Inflammatory macrophage treated with lipopolysaccharide for 4 hours (primary cell): ENCODE measurements at places on chromosomes 6 and 20.

DNA sequence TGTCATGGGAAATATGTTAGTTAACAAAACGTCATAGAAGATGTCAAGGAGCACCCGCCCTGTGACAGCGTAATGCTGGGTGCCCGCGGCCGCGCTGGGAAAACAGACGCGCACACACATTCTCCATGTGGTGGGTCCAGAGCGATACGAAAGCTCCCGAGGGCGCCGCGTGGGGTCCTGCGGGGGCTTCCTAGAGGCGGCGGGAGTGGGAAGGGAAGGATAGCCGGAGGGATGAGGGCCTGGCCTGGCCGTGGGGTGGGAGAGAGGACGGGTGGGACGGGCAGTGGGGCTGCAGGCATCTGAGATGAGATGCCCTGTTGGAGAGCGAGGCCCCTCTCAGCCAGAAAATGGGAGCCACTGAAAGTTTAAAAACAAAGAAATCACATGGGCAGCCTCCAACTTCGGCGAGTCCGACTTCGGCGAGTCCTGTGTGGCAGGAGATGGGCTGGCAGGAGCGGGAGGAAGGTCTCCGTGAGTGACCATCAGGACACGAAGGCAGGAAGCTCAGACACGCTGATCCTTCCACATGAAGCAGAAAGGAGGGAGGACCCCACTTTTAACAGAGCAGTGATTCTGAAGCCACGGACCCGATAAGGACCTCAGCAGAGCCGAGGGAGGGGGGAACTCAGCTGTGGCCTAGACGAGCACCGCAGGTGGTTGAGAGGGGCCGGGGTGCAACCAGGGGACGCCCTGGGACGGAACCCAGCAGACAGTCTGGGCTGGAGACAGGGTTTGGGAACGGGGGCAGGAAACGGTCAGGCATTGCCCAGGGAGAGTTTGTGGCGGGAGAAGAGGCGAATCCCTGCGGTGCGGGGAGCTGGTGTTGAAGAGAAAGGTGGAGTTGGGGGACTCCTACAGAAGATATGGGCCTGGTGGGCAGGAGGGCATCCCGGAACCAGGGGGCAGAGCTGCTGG is 114.1 kb upstream of the FRMD1 start:
- DNase-seq, result no peak

DNA sequence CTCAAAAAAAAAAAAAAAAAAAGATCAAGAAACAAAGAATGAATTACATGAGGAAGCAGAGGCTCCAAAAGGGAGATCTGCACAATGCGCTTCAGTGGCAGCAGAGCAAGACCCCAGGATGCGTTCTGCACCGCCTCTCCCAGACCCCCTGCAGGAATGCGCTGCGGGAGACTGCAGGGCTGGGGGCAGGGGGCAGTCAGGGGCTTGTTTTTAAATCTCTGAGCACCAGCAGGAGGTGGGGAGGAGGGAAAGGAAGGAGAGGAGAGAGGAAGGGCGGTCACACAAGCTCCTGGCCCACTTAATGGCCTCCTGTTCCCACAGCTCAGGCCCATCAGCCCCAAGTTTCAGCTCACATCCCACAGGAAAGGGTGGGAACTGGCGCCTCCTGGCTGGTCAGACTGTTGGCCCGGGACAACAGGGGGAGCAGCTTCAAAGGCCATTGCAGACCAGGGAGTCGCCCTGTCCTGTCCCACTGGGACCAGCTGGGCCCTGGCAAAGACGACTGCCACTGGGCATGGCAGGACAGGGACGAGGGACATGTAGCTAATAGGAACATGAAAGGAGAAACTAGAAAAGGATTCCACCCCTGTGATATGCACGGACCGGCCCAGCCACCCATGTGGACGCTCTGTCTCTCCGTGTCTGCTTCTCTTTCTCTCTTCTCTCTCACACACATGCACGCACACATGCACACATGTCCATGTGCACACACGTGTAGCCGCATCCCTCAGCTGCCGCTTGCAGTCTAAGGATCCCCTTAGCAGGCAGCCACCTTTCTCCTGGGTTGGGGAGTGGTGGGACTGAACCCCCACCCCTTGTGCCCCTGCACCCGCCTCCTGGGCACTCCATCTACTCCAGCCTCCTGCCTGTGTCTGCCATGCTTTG is 34.7 kb downstream of the TFEB start:
- DNase-seq, result no peak

DNA sequence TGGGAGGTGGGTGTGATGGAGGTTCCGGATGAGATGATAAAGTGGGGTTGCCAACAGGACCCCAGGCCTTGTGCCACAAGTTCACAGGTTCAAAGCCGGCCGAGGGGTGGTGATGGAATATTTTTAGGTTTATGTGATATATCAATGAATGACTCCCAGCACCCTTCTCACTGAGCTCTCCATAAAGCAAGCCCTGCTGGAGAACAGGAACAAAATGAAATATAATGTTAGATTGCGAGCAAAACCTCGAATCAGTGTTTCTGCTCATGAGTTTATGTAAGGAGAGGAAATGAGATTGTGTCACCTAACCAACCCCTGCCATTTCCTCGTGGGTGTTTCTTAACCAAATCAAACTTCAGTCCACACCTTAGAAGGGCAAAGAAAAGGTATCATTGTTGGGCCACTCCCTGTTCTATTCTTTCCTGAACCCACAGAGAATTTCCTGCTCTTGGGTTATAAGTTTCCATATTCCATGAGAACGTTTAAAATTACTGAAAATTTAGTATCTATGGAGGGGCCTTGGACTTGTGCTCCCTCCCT is 192.2 kb upstream of the EXOC2 start:
- peak; percentile 6 for DNase-seq

DNA sequence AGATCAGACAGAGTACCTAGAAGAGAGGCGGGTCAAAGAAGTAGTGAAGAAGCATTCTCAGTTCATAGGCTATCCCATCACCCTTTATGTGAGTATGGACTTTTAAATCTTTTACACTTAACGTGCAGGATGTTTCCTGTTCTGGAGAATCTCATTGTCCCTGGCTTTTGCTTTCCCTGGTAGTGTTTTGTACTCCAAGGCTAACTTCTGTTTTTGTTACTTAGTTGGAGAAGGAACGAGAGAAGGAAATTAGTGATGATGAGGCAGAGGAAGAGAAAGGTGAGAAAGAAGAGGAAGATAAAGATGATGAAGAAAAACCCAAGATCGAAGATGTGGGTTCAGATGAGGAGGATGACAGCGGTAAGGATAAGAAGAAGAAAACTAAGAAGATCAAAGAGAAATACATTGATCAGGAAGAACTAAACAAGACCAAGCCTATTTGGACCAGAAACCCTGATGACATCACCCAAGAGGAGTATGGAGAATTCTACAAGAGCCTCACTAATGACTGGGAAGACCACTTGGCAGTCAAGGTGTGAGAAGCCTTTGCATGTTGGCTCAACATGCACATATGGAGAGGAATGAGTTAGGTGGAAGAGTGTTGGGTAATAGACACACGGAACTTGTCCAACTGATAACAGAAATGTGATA is 3.3 kb downstream of the HSP90AB1 start:
- DNase-seq, result no peak

- DNase-seq, result peak; percentile 70
Observed at GRCh38 chr20:44584162-44584561, 1.8 kb downstream of the PKIG start.

DNA sequence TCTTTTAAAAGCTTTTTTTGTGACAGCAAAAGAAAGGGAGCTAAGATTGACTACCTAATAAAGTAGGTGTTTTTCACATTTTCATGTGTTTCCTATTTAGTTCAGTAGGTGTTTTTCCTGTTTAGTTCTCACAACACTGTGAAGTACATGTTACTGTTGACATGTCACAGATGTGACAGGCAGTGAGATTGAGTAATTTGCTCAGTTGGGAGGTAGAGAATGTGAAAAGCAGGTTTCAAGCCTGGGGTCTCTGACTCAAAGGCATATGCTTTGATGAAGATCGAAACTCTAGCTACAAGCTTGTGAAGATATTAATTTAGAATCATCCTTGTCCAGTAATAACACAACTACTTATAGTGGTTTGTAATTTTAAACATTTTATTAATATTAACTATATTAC is 43.1 kb downstream of the SLX4IP start:
- no peak for DNase-seq

DNA sequence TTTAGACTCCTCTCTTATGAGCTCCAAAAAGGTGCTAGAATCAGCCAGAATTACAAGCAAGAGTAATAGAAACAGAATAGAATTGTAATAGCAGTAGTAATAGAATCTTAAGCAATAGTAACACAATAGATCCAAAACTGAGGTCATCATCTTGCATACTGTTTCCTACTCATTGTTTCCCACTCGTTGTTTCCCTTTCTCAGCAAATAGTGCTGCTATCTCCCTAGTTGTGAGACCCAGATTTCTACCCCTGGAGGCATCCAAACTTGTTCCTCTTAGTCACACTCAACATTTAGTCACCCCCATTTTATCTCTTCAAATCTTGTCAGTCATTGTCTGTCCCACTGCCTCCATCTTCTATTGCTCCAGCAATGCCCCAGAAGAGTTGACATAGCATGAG is 356.9 kb upstream of the MARCKS start:
- DNase-seq, result peak; percentile 74

DNA sequence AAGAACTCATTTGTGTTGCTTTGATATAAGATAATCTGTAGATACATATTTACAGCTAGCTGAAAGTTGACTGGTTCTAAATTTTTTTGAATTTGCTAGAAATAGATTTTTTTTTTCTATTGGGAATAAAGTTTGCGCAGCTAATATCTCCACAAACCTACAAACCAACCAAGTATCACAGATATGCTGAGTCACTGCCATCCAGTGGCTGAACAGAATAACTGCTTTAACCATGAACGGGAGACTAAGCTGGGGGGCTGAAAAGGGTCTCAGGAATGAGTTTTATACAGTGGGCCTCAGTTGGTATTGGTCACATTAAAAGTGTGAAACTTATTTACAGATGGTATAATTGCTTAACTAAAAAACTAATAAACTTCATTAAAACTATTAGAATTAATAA is 326.7 kb upstream of the CNR1 start:
- no peak for DNase-seq

- DNase-seq, result peak; percentile 66
Observed at GRCh38 chr6:106134906-106135634, 48.9 kb downstream of the PRDM1 start.

DNA sequence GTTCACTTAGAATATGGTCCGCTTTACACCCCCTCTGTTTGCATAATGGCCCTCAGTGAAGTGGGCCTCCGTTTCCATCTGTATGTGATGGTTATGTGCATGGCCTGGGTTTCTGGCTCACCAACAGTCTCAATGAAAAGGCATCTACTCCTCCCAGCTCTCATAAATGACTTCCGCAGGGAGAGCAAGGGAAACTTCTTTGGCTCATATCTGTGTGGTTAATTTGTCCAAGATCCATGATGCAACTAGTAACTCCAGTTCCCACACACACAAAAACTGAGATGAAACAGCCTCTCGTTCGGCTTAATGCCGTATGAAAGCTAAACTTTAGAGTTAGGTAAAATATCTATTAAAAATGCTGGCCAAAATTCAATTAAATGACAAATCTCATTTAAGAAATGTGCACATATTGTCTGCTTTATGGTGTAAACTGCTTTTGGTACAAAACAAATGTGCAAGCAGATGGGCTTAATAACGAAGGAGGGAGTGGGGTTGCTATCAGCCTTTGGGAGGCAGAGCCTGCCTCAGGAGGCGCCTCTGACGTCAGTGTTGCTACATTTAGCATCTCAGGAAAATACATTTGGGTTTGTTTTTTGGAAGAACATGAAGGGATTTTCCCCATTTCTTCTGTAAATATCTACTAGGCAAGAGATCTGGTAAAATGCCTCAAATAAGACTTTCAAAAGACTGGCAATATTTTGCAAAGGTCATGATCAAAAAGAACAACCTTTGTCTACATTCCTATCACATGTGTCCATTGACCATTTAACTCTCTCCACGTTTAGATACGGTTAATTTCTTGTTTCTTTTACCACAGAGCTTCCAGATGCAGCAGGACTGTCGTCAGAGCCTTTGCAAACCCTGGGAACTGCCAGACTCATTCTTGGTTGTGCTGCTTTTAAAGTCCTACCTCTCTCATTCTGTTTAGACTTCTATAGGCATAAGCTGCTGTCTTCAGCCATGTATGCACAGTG is 96.8 kb downstream of the ARMC2 start:
- DNase-seq, result no peak

DNA sequence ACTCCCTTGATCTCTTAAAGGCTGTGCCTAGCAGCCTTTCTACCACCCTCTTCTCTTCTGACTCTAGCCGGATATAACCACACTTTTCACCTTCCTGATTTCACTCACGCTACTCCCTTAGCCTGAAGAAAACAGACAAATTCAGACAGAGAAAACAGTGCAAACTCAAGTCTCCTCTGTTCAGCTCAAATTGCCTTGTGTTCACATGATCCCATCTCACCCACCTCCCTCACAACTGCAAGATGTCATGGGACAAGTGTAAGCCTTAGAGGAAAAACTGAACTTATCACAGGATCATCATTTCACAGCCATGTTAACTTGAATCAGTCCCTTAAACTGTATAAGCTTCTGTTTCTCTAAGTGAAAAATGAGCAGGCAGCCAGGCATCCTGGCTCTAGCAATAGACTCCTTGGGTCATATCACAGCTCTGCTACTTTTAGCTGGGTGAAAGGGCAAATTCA is 66.5 kb upstream of the TENT5A start:
- DNase-seq, result peak; percentile 41

GRCh38 chr20:62039738-62040137 is 25.9 kb downstream of the TAF4 start:
- no peak for DNase-seq
